Keratinocyte (primary cell): ENCODE measurements at places on chromosomes 7 and 10. TPM values are rescaled to one million over a fixed set of nuclear protein-coding genes. Genes with fewer than 3 reads are reported as not detected.

GRCh38 chr10:1020958-1021357 lies 4.7 kb downstream of the IDI2 start:
- no peak overlapping the region for H3K27ac ChIP-seq
- no peak overlapping the region for H3K4me3 ChIP-seq
- no peaks in the 10 kb centered on the region for H3K27me3 ChIP-seq
- DNase-seq = no peak

DNA sequence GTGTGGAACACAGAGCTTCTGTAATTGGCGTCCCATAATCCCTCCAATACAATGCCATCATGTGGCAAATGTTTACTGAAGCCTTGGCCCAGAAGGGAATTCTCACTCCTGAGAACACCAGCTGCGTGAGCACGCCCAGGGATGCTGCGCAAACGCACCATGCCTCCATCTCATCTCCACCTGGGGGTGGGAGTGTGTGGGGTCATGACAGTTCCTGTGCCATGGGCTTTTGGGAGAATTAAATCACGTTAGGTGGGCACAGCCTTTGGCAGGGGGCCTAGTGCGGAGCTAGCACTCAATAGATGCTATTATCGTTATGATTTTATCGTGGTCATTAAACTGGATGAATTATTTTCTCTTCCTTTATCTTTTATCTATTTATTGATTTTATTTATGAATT lies 15.8 kb downstream of the WDFY4 start:
- no peak overlapping the region for H3K27ac ChIP-seq
- no peaks in the 10 kb centered on the region for H3K4me1 ChIP-seq

The GPR37 gene
- polyA plus RNA-seq = 0.28 to 0.91 TPM (median 0.58 TPM) in 3 replicates

The NUTM2D gene
- 2.5 to 4.8 TPM (median 3.9 TPM) in 3 replicates for polyA plus RNA-seq

The ADAMTS14 gene
- 0.09 to 0.75 TPM (median 0.12 TPM) in 3 replicates for polyA plus RNA-seq

The PFKP gene
- 104 to 134 TPM (median 117 TPM) in 3 replicates for polyA plus RNA-seq

DNA sequence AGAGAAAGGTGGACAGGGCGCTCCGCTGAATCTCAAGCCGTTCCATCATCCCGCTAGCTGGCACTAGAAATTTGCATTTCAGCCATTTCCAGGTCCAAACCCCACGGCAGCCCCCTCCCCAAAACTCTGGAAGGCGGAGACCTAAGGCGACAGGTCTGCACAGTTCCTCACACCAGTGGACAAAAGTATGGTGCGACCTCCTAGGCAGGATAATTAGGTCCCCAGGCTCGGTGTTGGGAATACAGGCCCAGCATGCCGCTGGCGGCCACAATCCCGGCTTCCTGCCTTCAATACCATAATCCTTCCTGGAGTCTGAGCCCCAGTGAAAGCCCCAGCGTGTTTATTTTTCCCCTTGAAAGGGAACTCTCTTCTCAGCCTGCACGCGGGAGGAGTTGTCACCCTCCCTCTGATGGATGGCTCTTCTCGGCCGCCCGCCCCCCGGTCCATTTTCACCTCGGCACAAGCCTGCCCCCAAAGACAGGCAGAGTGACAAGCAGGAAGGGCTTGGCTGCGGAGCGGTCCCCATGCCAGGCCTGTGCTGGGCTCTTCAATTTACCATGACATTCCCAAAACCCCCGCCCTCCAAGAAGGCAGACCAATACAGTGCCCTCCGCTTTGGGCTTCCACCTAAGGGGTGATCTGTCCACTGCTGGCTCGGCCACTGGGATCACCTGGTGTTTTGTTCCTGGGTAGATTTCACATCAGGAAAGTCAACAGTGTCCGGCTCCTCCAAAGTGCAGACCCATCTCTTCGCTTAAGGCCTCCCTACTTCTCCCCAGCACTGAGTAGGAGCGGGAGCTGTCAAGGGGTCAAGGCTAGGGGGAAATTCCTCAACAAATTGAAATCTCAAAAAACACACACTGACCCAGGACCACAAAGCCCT lies 2.2 kb downstream of the FGFR2 start:
- H3K36me3 ChIP-seq = no peaks in the 10 kb centered on the region
- peak overlapping the region; percentile 92 for H3K27ac ChIP-seq
- H3K4me1 ChIP-seq = peaks cover 55% of the 10 kb centered on the region
- H3K27me3 ChIP-seq = no peaks in the 10 kb centered on the region
- DNase-seq = no peak

- H3K4me1 ChIP-seq = peaks cover 15% of the 10 kb centered on the region
- no peak overlapping the region for H3K4me3 ChIP-seq
- H3K27me3 ChIP-seq = no peaks in the 10 kb centered on the region
- no peak for DNase-seq
- no peak overlapping the region for H3K27ac ChIP-seq
Measured at GRCh38 chr7:133755901-133756300, 371.2 kb upstream of the LRGUK start.

DNA sequence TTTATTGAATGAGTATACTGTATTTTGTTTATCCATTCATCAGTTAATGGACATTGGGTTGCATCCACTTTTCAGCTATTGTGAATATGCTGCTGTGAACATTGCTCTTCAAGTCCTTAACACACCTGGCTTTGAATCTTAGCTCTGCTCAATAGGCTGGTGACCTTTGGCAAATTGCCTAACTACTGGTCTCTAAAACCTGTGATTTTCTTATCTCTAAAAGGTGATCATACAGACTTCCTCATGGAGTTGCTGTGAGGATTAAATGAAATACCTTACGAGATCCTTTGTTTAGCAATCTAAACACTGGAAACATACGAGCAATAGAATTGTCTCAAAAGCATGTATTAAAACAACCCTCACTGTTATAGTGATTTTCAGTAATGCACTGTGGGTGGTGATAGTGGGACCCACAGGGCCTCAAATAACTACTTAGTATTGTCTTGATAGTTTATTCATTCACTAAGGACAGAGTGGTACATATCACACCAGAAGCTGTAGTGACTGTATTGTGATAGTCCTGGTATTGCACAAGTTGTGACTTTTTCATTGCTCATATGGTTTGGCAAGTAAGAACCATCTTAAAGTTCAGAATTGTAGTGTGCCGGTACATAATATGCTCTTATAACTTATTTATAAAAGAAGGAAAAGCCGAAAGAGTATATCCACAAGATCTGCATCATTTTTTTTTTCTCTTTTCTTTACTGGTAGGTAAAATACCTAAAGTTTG lies 257.6 kb downstream of the EXOC4 start:
- no peaks in the 10 kb centered on the region for H3K27me3 ChIP-seq
- no peaks in the 10 kb centered on the region for H3K36me3 ChIP-seq
- H3K4me3 ChIP-seq = no peak overlapping the region
- DNase-seq = no peak
- H3K27ac ChIP-seq = no peak overlapping the region

The GPRIN2 gene
- polyA plus RNA-seq = 0.03 to 0.42 TPM (median 0.08 TPM) in 3 replicates

The DOCK1 gene
- 10.1 to 15.7 TPM (median 15.2 TPM) in 3 replicates for polyA plus RNA-seq

DNA sequence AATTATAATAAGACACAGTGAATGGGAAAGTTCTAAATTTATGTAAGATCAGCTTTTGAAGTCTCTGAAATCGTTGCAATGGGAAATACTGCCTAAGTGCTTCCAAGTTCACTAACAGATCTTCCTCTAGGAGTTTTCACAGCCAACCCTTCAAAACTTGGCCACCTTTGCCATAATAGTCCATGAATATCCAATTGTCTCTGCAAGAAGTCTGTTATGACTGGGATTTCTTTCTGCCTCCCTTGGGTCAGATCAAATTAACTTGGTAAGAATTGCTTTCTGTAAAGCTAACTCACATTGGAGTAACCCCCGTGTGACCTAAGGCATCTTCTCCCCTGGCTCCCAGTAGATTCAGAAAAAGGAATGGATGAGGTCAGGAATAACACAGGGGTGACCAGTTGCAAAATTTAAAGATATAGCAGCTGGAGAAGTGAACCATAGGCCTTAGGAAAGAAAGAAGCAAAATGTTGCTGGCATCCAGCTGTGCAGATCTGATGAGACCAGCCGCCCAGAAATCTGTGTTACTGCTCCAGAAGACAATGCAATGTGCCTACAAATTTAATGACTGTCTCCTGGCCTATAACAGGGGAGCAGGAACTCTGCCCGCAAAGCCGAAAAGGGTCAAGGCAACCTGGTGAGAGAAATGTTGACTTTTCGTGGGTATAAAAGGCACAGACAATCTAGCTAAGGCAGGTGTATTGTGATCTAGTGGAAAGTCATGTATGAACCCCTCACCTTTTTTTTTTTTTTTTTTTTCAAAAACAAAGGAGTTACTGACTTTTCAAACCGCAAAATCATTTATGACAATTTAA lies 7.5 kb upstream of the OPTN start:
- H3K36me3 ChIP-seq = no peaks in the 10 kb centered on the region
- H3K27me3 ChIP-seq = no peaks in the 10 kb centered on the region
- DNase-seq = no peak
- H3K4me3 ChIP-seq = no peak overlapping the region
- H3K4me1 ChIP-seq = peaks cover 11% of the 10 kb centered on the region
- H3K27ac ChIP-seq = no peak overlapping the region

DNA sequence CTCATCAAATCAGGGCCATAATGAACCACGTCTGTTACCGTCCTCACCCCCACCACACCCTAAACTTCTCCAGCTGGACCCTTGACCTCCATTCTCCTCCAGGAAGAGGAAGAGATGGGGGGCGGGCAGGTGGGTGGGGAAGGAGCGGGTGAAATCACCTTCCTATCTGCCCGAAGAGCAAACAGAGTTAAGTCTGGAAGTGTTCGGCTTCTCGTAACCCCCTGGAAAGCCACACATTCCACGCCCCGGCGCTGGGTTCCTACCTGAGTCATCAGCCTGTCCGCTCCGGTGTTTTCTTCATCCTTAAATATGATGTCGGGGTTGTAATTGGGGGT lies 736 bp downstream of the SHH start:
- H3K27me3 ChIP-seq = peaks cover 80% of the 10 kb centered on the region
- DNase-seq = no peak
- H3K4me1 ChIP-seq = peaks cover 4% of the 10 kb centered on the region
- no peaks in the 10 kb centered on the region for H3K36me3 ChIP-seq
- peak overlapping the region; percentile 55 for H3K4me3 ChIP-seq
- no peak overlapping the region for H3K27ac ChIP-seq

GRCh38 chr10:48257407-48257961 lies 17.0 kb downstream of the FRMPD2 start:
- no peak overlapping the region for H3K4me3 ChIP-seq
- H3K27me3 ChIP-seq = no peaks in the 10 kb centered on the region
- no peak overlapping the region for H3K27ac ChIP-seq
- H3K4me1 ChIP-seq = peaks cover 24% of the 10 kb centered on the region

DNA sequence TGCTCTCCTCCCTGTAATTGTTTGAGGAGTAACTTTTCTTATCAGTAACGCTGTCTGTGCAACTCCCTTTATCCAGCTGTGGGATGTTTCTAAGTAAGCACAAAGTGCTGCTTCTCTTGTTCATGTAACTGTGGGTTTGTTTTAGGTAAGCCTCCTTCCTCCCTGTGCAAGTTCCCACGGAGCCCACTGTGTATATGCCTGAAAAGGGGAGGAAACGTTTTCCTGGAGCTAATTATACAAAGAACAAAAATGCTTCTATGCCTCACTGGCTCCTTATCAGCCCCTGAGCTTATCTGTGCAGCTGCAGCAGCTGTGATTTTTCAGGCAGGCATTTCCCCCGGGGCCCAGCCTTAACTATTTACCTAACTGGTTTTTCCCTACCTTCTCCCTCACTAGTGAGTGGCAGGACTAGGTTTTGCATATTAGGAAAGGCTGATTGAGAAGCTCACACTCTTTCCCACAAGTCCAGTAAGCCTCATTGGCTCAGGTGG lies 593.4 kb upstream of the GHITM start:
- no peak overlapping the region for H3K27ac ChIP-seq
- H3K4me1 ChIP-seq = no peaks in the 10 kb centered on the region
- no peaks in the 10 kb centered on the region for H3K27me3 ChIP-seq
- no peak for DNase-seq
- H3K36me3 ChIP-seq = no peaks in the 10 kb centered on the region

- H3K27me3 ChIP-seq = no peaks in the 10 kb centered on the region
- H3K36me3 ChIP-seq = no peaks in the 10 kb centered on the region
- H3K4me1 ChIP-seq = no peaks in the 10 kb centered on the region
- no peak overlapping the region for H3K4me3 ChIP-seq
- H3K27ac ChIP-seq = no peak overlapping the region
Measured at GRCh38 chr7:14137676-14138075, 148.2 kb upstream of the ETV1 start.

DNA sequence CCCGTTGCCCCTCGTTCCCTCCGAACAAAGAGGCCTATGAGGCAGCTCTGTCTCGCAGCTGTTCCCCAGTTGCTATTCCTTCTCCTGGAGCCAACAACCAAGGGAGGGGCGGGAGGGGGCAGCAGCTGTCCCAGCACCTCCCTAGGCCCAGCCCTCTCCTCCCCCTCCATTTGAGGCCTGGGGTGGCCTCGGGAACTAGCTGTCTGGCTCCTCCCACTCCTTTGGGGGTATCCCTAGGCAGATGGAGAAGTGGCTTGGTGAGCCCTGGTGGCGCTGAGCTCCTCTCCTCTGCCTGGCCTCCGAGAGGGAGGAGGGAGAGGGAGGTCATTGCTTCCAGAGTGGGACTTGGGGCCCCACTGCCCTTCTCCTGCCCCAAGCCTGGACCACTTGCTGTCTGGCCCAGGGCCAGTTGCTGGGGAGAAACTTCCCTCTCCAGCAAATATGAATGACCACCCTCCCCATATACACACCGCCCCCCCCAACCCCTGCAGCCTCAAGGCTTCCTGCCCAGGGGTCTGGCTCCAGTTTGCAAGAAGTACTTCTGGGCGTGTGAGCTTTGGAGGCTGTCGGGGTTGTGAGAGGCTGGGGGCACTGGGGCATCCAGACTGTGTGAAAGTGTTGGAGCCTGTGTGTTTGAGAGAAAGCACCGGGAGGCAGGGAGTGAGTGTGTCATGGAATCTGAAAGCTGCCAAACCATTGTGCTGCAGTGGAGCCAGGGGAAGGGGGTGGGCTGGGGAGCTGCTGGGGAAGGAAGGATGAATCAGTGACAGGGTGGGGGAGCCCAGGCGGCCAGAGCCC lies 3.1 kb downstream of the FLNC start:
- H3K4me1 ChIP-seq = peaks cover 12% of the 10 kb centered on the region
- no peak for DNase-seq
- H3K27ac ChIP-seq = no peak overlapping the region
- no peaks in the 10 kb centered on the region for H3K36me3 ChIP-seq
- peaks cover 39% of the 10 kb centered on the region for H3K27me3 ChIP-seq

DNA sequence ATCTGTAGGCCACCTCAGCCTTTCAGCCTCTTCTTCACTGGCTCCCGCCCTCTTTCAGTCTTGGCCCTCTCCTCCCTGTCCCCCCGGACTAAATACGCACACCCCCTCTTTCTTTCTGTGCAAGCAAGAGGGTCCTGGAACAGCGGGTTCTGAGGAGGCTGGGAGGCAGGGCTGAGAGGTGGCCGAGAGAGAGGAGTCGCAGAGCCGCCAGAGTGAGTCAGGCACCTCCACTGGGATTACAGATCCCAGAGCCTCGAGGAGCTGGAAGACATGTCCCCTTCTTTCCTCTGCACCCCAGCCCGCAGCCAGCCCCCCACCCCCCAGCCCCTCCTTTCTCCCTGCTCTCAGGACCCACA lies 182 bp downstream of the CCDC136 start:
- peak overlapping the region; percentile 62 for H3K4me3 ChIP-seq
- H3K4me1 ChIP-seq = no peaks in the 10 kb centered on the region
- no peak overlapping the region for H3K27ac ChIP-seq
- no peak for DNase-seq
- peaks cover 28% of the 10 kb centered on the region for H3K27me3 ChIP-seq

The LIPJ gene
- 0.03 to 0.08 TPM in 2 of 3 replicates, not detected in the other for polyA plus RNA-seq

The GRID1 gene
- polyA plus RNA-seq = 0.01 to 0.03 TPM (median 0.03 TPM) in 3 replicates

GRCh38 chr10:89030791-89031190 lies 40.2 kb downstream of the FAS start:
- no peaks in the 10 kb centered on the region for H3K36me3 ChIP-seq
- DNase-seq = no peak
- no peaks in the 10 kb centered on the region for H3K27me3 ChIP-seq
- H3K27ac ChIP-seq = no peak overlapping the region

GRCh38 chr7:151235091-151235787 lies 3.0 kb downstream of the CHPF2 start:
- H3K4me3 ChIP-seq = no peak overlapping the region
- H3K27me3 ChIP-seq = no peaks in the 10 kb centered on the region
- peaks cover 35% of the 10 kb centered on the region for H3K36me3 ChIP-seq
- DNase-seq = no peak
